ENCODE measurements at places on chromosomes 2 and 18. TPM values are rescaled to one million over a fixed set of nuclear protein-coding genes. Genes with fewer than 3 reads are reported as not detected.

ZDBF2 gene
- 20.9 TPM for total RNA-seq

AFF3 gene
- 6.1 TPM for total RNA-seq

GLI2 gene
- 3.5 TPM for total RNA-seq

LBH gene
- 379 TPM for total RNA-seq

G6PC2 gene
- not detected for total RNA-seq

ALPI gene
- total RNA-seq, result not detected

TEX44 gene
- total RNA-seq, result not detected

CRYBA2 gene
- total RNA-seq, result not detected

GNAL gene
- 7.1 TPM for total RNA-seq

POTEJ gene
- not detected for total RNA-seq

OXER1 gene
- total RNA-seq, result 0.13 TPM

MAP3K19 gene
- total RNA-seq, result not detected

TRAK2 gene
- total RNA-seq, result 64.4 TPM

GPBAR1 gene
- 0.26 TPM for total RNA-seq

REL gene
- total RNA-seq, result 10.7 TPM

GCG gene
- total RNA-seq, result not detected

IL36A gene
- total RNA-seq, result not detected

PSMA8 gene
- total RNA-seq, result not detected

CD8B2 gene
- total RNA-seq, result 0.13 TPM

ARHGAP15 gene
- total RNA-seq, result not detected

POTEC gene
- not detected for total RNA-seq

RNU2-63P gene
- total RNA-seq, result not detected

FAM210A gene
- total RNA-seq, result 21.8 TPM

STPG4 gene
- 0.52 TPM for total RNA-seq

CAPN14 gene
- 0.13 TPM for total RNA-seq

PLGLB1 gene
- total RNA-seq, result 2.2 TPM

CDK15 gene
- total RNA-seq, result 0.11 TPM

GKN2 gene
- total RNA-seq, result not detected

LIMS3 gene
- total RNA-seq, result 2.1 TPM

NAT8 gene
- total RNA-seq, result not detected

GCFC2 gene
- total RNA-seq, result 22.5 TPM

COLEC12 gene
- 28.0 TPM for total RNA-seq

ERMN gene
- total RNA-seq, result not detected

ABCG8 gene
- total RNA-seq, result not detected

SERPINB13 gene
- not detected for total RNA-seq

DNAH6 gene
- total RNA-seq, result 0.86 TPM

NRBP1 gene
- 145 TPM for total RNA-seq

POTEE gene
- total RNA-seq, result not detected

All from articular chondrocyte of knee joint (primary cell).